ENCODE measurements at places on chromosomes 2 and 18.
A peak's percentile ranks its signal among the peaks of the same experiment; 100 is the strongest.

DNA sequence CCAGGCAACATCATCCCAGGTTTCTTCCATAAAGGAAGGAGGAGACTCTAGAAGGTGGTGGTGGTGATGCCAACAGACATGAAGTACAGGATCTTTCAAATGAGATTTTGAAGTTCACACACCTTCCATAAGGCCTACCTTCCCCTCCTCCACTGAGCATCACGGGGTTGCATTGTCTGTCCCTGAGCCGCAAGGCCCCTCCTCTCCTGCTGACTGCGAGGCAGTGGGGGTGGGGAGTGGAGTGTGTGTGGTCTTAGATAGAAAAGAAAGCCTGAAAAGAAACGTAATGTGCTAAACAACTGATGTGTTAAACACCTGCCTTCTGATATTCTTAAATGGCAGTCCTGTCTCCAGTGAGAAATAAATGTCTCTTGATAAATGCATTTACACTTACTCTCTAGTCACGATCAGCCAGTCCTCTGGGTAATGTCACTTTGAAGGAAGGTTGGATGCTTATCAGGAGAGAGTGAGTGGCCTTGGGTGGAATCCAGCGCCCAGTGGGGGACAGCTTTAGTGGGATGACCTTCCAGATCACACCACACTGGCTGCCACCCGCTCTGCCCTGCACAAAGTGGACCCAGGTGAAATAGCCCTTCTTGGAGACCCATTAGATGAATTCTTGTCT lies 5.5 kb upstream of the SCYGR5 start:
- no peak for DNase-seq

GRCh38 chr2:182593394-182593975 lies 122.6 kb upstream of the DNAJC10 start:
- peak; percentile 60 for DNase-seq

GRCh38 chr18:9961041-9961440 lies 47.2 kb downstream of the VAPA start:
- DNase-seq: no peak

DNA sequence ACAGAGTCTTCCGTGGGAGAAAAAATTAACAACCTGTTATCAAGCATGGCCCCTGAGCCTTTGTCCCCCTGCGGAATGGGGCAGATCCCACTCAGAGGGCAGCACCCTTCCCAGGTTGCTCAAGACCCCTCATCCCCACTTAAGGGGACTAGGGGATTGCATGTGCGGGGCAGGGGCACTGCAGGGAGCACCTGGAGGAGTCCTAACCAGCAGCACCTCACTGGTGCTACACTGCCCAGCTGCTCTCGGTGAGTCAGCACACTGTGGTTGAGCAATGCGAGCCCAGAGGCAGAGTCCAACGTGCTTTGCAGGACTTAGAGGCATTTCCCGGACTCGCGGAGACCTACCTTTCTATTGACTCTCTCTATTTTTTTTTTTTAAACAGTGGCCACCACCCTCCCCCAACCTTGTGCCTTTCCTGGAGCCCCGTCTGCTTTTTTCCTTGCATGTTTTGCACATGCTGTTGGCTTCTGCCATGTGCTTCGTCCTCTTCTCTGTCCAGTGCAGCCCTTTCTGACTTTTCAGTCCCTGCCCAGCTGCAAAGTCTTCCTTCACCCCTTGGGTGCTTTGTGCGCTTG lies 74.0 kb downstream of the IL1R2 start:
- no peak for DNase-seq

DNA sequence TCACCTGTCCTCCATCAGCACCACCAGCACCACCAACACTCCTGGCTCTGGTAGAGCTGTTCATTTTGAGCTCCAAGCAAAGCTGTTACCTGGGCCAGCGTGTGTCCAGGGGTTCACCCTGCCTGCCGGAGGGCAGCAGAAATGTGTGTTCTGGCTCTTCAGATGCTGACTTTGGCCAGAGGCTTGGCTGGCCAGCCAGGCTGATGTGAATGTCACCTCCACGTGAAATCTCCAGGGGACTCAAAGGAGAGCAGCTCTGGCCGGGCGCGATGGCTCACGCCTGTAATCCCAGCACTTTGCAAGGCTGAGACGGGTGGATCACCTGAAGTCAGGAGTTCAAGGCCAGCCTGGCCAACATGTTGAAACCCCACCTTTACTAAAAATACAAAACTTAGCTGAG lies 33.5 kb downstream of the CIB4 start:
- DNase-seq: no peak

GRCh38 chr2:189580241-189580651 lies 340 bp downstream of the SLC40A1 start:
- DNase-seq: no peak

DNA sequence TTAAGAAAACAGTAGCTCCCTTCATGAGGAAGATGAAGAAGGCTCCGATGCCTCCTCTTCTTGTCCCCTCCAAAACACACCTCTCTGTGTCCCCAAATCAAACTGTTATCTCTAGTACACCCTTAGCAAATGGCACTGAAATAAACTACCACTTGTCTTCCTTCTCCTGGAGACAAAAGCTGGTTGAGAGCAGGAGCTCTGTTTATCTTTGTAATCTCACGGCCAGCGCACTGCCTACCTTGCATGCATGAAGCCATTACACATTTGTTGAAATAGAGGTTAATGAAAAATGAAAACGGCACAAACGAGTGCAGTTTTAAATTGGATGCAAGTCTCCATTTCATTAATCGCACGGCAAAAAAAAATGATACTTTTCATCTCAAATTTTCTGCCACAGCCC lies 113.7 kb downstream of the EPB41L3 start:
- no peak for DNase-seq

DNA sequence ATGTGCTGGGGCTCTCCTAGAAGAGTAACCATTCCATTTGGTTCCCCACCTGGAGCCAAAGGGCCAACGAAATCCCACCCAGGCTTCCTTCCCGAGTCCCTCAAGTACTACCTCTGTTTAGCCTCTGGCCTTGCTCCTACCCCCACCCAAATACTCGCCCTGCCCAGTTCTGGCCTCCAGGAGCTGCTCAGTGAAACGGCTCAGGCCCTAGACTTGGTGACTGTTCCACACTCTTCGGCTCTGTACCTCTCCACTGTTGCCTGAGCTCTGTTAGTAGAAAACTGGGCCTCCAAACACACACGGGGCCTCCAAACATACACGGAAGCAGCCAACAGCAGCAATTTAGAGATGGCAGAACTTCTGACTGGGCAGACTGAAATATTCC lies 4.2 kb downstream of the OTX1 start:
- no peak for DNase-seq

DNA sequence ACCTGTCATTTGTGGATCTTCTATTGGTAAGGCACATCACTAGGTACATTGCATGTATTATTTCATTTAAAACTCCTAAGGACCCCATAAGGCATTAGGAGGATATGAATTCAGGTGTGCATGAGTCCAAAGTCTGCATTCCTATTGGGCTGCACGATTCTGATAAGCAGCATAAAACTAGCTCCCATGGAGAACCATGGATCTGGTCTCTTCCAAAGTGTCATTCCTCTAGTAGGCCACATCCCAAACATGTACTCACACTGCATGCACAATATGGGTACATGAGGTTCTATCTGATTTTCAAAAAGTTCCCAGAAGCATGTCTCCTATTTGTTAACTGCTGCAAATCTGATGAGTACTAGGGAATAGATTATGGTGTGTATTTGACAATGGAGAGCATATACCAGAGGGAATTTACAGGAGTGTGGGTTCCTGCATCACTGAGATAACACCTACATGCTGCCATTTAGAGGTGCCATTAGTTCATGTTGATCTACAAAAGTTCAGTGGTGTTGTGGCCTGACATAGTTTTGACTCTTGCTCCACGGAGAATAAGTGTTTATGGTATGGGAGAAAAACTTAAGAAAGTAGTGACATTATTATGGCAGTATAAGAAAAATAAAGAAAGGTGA lies 11.3 kb downstream of the CYTIP start:
- DNase-seq: no peak

GRCh38 chr2:232049350-232049749 lies 87.8 kb downstream of the DIS3L2 start:
- DNase-seq: no peak

DNA sequence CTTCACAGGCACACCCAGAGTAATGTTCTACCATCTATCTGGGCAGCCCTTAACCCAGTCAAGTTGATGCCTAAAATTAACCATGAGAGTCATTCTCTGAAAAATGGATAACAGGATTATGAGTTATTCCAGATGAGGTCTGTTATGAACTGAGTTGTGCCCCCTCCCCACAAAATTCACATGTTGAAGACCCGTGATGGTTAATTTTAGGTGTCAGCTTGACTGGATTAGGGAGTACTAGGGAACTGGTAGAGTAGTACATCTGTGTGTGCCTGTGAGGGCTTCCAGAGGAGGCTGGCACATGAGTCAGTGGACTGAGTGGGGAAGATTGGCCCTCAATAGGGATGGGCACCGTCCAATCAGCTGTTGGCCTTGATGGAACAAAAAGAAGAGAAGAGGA lies 110.4 kb upstream of the MYCN start:
- DNase-seq: no peak

All from non-pigmented ciliary epithelial cell (primary cell).